Stimulated activated CD4-positive, alpha-beta T cell treated with anti-CD3 and anti-CD28 coated beads, TNF-alpha, amount 100 ng/mL, for 24 hours (primary cell): ENCODE measurements at places on chromosomes 16 and 17.

- DNase-seq = no peak
Measured at GRCh38 chr17:5629128-5629527, 44.8 kb upstream of the NLRP1 start.

DNA sequence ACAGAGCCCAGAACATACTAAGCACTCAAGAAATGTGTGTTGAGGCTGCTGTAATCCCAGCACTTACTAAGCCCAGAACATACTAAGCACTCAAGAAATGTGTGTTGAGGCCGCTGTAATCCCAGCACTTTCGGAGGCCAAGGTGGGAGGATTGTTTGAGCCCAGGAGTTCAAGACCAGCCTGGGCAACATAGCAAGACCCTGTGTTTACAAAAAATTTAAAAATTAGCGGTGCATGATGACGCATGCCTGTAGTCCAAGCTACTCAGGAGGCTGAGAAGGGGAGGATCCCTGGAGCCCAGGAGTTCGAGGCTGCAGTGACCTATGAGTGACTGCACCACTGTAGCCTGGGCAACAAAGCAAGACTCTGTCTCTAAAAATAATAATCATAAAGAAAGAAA lies 6.7 kb upstream of the ZDHHC1 start:
- no peak for DNase-seq

- no peak for DNase-seq
Measured at GRCh38 chr17:30256756-30257506, 21.4 kb upstream of the SLC6A4 start.

DNA sequence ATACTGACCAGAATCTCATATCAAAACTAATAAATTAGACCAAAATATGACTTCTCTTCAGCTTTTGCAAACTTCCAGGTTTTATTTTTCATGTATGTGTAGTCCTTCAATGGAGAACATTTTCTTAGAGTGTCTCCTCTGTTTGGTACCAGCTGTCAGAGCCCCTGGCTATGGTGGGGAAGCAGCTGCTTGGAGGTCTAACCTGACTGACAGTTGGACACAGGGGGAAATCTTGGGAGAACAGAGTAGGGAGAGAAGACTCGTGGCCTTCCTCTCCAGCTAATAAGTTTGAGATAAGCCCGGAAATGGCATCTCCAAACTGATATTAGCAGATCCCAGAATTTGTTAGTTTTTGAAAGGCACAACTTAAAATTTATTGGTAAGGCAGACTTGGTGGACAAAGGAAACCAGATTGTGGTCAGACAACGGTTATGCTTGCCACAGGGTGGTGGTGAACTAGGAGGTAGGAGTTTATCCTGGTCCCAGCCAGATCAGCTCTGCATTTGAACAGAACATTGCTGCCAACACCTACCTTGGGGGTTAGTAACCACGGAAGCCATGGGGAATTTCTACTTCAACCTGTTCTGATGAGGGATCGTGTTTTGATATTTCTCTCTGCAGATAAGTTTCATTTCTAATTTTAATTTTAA lies 39.2 kb upstream of the IRX3 start:
- no peak for DNase-seq

- no peak for DNase-seq
Measured at GRCh38 chr16:10277597-10277996, 95.4 kb upstream of the GRIN2A start.

DNA sequence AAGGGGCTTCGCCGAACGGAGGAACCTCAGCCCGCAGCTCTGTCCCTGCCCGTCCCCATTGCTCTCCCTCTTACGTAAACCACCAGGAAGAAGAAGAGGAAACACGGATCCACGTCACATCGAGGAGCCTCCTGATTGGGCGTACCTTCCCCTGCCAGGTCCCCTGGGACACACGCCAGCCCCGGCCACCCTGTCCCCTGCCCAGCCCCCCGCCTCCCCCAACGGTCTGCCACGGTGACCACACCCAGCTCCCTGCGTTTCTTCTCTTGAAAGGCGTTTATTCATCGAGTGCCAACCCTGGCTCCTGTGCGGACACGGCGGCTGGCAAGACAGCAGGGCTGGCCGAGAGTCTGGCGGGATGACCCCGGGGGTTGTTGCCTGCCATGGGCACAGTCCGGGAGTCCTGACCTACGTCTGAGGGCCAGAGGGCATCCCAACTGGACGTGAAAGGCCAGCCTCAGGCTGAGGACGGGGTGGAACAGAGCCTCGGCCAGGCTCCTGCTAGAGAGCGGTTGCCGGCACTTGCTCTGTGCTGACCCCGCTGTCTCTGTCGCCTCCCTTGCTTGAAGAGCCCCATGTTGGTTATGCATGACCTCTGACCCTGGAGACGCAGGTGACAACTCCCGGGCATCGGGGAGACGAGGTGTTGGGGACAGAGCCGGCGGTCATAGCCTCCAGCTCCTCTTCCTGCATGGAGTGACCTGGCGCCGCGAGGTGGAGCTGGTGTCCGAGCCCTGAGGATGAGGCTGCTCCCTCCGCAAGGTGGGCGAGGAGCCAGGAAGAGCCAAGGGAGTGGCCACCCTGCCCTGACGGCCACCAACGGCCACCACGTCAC lies 40.5 kb upstream of the ACSF3 start:
- DNase-seq = no peak
